ENCODE measurements at places on chromosomes 2 and 18. TPM values are rescaled to one million over a fixed set of nuclear protein-coding genes. Genes with fewer than 3 reads are reported as not detected.
A peak's percentile ranks its signal among the peaks of the same experiment; 100 is the strongest.

- DNase-seq, result no peak
Observed at GRCh38 chr2:72780477-72780876, 45.4 kb downstream of the EXOC6B start.

- DNase-seq, result no peak
Observed at GRCh38 chr2:216519154-216519762, 20.6 kb downstream of the RPL37A start.

DNA sequence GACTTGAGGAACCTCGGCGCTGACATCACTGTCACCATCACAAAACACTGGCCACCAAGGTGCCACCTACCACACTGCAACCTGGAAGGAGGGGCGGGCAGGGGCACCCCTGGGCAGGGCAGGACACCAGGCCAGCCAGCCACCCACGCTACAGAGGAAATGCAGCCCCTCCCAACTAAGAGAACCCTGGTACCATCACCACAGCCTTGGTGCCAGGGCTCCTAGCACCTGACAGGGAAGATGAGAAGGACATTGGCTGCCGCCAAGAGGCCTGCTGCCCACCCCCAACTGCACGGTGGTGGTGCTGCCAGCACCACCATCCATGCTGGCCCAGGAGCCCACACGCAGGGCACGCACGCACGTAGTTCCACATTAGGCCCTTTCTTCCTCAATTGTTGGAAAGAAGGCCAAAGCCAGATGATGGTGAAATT, 88.7 kb downstream of the HDAC4 start:
- no peak for DNase-seq

DNA sequence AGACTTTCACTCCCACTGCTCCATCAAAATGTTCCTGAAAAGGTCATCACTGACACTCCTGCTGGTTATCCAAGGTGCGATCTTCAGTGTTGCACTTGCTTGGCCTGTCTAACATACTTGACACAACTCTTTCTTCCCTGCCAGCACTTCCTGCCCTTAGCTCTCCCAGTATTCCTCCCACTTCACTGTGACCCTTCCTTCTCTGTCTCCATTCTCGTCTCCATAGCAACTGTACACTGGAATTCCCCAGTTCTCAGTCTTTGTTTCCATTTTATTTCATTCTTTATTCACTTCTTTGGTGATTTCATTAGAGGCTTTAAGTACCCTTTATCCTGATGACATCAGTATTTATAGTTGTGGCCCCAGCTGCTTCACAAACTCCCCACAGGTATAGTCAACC, 333.0 kb downstream of the IRS1 start:
- no peak for DNase-seq

GRCh38 chr2:96772903-96773671, 12.4 kb downstream of the CNNM4 start:
- DNase-seq, result no peak

- DNase-seq, result no peak
Observed at GRCh38 chr2:31319406-31320175, 85.6 kb downstream of the EHD3 start.

DNA sequence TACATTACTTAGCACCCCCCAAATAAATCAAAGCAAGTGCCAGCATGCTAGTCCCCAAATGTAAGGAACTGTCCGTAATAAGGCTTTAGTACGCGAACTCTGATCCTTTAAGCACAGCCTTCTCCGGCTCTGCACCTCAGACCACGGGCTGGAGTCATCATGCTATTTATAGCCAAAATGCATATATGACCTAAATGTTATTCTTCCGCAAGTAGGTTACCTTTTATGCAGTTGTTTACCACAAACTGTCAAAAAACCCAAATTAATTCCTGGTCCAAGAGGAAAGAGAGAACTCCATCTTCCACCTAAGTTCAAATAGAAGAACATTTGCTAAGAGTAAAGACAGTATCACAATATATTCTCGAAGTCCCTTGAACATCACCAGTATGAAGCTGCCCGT, 42.7 kb downstream of the ZNF516 start:
- no peak for DNase-seq

DNA sequence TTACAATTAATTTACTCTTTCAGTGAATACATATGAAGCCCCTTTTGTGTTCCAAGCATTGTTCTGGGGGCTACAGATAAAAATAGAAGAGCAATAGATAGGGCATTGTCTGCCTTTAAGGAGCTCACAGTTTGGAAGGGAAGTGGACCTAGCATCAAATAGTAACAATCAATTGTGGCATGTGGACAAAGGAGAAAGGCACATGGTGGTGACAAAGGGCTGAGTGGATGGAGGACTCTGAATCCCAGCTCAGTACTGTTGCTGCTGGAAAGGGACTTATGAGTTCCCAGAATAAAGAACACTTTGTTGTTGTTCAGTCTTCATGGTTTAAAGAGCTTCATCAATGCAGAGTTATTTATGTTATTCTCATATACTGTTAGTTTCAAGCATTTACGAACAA, 217.7 kb downstream of the HRH4 start:
- no peak for DNase-seq

Gene UGT1A10
- not detected for total RNA-seq

DNA sequence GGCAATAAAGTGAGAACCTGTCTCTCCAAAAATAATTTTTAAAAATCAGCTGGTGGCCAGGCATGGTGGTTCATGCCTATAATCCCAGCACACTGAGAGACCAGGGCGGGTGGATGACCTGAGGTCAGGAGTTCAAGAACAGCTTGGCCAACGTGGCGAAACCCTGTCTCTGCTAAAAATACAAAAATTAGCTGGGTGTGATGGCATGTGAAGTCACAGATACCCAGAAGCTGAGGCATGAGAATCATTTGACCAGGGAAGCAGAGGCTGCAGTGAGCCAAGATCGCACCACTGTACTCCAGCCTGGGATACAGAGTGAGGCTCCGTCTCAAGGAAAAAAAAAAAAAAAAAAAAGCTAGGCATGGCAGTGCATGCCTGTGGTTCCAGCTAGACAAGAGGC, 7.4 kb upstream of the GPR75 start:
- no peak for DNase-seq

GRCh38 chr2:177772529-177772928, 300.0 kb downstream of the PDE11A start:
- DNase-seq, result no peak

DNA sequence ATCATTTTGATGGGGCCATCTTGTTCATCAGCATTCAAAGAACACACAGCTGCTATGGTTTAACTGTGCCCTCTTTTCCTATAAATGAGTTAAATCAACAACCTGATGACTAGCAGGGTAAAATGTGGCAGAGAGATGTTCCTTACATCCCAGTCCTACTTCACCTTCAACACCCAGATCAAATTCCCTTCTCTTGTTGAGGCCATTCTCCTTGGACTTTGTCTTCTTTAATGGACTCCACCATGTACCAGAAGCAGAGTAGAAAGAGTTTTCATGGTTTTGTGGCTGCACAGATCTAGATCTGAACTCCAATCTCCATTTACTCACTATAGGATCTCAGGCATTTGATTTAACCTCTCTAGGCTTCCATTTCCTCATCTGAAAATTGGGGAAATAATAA, 6.4 kb upstream of the UPP2 start:
- DNase-seq, result no peak

DNA sequence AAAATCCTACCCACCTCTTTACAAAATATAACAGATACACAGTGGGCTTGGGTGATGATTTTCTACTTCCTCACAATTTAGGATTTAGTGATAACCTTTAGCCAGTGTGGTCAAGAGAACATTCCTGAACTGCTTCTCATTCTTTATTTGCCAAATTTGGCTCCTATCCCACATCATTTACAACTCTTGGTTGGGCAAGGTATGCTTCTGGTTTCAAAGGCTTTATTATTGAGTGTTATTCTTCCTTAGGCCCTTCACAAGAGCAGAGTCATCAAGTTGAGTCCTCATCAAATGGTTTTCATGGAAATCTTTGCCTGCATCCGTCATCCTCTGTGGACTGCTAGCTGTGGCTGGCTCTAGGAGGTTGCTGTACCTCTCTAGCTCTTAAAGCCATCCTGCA, 472.0 kb upstream of the ETAA1 start:
- peak; percentile 39 for DNase-seq

DNA sequence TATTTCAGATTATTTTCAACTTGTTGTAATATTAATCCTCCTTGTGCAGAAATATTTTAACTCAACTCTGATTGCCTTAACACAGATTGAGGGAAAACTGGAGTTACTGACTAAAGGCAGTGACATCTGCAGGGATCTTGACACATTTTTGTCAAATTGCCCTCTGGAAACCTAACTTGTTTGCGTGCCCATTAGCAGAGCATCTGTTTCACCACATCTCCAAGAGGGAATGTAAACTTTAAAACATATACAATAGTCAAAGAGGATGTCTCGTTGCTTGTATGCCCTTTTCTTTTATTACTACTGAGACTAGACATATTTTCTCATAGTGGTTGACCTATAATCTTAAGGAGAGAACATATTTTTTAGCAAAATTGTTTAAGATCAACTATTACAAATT, 14.2 kb downstream of the INPP1 start:
- no peak for DNase-seq

Gene SPRED2
- 17.9 TPM for total RNA-seq

DNA sequence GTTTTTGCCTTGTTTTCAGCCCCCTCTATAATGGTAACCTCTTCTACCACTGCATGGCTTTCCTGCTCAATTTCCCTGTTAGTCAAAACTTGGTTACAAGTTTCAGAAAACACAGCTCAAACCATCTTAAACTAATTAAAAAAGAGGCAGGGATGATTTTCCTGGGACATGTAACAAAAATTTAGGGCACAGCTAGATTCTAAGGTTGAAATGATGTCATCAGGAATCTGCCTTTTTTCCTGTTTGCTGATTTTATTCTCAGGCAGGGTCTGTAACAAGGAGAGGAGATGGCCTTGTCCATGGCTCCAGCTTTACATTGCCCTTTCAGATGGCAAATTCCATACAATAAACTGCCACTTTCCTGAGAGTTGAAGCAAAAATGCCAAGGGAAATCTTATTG, 157.9 kb upstream of the CREB1 start:
- DNase-seq, result no peak

Gene ZEB2
- 41.2 TPM for total RNA-seq

- DNase-seq, result no peak
Observed at GRCh38 chr2:74414441-74414840, 7.0 kb downstream of the C2orf81 start.

GRCh38 chr2:232567721-232568120, 17.2 kb downstream of the EIF4E2 start:
- no peak for DNase-seq

GRCh38 chr18:56060967-56061541, 473.1 kb upstream of the TCF4 start:
- no peak for DNase-seq
